ENCODE measurements at places on chromosomes 12 and 14.
A peak's percentile ranks its signal among the peaks of the same experiment; 100 is the strongest.

- no peak for DNase-seq
These were observed 19.7 kb downstream of the SSH1 start for GRCh38 chr12:108837680-108838079.

DNA sequence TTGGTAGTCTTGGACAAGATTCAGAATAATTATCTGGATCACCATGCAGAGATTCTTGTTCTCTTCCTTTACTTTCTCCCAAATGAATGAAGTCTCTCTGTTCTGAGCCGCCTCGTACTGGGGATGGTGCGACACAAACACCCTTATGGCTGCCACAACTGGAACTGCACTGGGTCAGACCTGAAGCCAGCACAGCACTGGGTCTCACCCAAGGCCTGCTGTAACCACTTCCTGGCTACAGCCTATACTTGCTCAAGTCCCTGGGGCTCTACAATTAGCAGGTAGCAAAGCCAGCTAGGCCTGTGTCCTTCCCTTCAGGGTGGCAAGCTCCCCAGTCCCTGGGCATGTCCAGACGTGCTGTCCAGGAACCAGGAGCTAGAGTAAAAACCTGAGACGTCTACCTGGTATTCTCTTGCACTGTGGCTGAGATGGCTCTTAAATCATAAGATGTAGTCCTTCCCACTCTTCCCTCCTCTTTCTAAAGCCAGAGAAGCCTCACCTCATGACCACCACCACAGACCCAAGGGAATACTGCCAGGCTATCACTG, 27.6 kb downstream of the IFNG start:
- no peak for DNase-seq

DNA sequence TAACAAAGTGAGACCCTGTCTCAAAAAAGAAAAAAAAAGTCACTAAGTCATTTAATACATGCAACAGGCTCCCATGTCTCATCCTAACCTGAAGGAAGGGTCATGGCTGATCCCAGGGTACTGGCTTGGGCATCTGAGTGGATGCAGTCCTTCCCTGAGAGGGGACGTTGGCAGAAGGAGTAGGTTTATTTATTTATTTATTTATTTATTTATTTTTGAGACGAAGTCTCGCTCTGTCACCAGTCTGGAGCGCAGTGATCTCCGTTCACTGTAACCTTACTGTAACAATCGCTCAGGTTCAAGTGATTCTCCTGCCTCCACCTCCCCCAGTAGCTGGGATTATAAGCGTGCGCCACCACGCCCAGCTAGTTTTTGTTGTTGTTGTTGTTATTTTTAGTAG, 7.2 kb upstream of the CALCOCO1 start:
- DNase-seq = no peak

- DNase-seq = no peak
These were observed 31.5 kb upstream of the GZMB start for GRCh38 chr14:24665440-24665991.

GRCh38 chr14:69619012-69619411, 7.6 kb downstream of the SUSD6 start:
- DNase-seq = no peak

DNA sequence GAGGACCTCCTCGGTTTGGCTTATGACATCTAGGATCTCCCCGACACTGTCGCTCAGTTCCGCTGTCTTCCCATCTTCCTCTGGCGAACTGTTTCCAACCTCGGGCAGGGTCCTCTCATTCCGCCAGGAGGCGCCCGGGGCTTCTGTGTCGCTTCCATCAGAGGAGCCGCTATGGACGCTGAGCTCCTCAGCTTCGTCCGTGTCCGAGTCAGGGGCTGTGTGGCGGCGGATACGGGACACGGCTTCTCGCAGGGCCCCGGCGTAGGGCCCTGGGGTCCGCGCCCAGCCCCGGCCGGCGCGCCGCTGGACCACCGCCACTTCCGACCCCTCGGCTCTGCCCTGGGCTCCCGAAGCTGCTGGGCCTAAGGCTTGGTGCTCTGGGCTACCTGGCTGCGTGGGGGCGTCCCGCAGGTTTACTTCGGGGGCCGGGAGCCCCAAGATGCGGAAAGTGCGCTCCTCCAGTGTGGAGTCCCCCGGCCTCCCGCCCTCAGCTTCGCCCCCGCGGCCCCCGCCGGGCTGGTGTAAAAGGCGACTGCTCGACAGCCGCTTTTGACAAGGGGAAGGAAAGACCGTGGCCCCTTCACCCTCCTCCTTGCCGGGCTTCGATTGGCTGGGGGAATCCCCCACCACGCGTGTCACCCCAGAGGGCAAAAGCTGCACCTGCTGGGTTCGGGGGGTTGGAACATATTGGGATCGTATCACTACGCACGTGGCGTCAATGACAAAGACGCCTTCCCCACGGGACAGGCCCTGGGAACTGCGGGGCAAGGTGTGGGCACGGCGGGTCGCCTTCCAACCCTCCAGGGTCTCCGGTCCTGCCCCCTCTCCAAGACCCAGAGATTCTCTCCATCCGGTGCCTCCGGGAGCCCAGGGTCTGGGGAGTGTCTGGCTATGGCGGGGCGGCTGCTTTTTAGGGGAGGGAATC, 2.1 kb downstream of the DDN start:
- peak; percentile 38 for DNase-seq

DNA sequence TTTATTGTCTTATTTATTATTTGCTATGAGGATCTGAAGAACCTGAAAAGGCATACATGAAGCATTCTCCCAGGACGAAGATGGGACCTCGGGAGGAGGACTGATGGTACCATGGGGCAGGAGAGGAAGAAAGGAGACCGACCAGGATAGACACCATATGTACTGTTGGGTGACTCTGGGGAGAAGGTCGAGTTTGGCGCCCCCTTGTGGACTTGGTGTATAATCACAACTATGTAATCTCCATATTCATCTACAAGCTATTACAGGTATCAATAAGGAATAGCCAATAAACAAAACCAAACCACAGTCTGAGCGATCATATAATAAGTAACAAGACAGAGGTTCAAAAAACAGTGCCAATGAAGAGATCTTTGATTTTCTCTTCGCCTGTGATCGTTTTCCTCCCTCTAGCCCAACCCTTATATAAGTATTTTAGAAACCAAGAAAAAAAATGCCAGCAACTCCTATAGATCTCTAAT, 139.1 kb downstream of the SPTSSA start:
- peak; percentile 12 for DNase-seq

- DNase-seq = no peak
These were observed 94.7 kb upstream of the NOS1 start for GRCh38 chr12:117456076-117456475.

GRCh38 chr14:90857866-90858265, 41.6 kb upstream of the TTC7B start:
- no peak for DNase-seq
